ENCODE measurements at places on chromosomes 7 and 10. TPM values are rescaled to one million over a fixed set of nuclear protein-coding genes. Genes with fewer than 3 reads are reported as not detected.

GRCh38 chr7:23315366-23315765 is 16.2 kb downstream of the MALSU1 start:
- H3K36me3 ChIP-seq = no peaks in the 10 kb centered on the region
- H3K27me3 ChIP-seq = no peaks in the 10 kb centered on the region
- no peak for DNase-seq
- H3K27ac ChIP-seq = no peak overlapping the region
- H3K4me3 ChIP-seq = no peak overlapping the region

DNA sequence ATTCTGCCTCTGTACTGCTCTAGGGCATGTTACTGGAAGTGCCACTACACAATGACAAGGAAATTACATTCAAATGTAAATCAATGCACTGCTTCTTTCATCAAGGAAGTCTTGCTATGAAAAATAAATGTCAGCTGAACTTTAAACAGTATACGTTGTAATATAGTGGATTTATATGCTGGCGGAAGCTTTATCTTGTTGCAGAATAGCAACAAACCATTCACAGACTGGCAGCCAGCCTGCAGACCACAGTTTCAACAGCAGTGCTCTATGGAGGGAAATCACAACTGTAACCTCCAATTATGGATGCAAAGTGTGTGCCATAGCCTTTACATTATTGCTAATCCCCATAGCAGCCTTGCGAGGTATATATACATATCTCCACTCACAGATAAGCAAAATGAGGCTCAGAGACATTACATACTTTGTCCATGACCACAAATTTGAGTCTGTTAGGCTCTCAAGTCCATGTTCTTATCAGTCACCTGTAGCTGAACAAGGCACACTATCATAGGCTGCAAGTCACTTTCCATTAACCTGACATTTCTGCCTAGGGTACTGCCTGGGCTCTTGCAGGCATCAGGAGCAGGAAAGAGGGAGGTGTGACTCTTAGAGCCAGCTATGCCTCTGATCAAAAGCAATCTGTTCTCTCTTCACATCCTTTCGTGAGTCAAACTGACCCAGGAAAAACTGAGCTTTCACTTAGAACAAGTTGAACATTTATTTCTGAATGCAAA is 22.6 kb downstream of the COL28A1 start:
- DNase-seq = no peak
- peak overlapping the region; percentile 63 for H3K27ac ChIP-seq
- H3K36me3 ChIP-seq = no peaks in the 10 kb centered on the region
- H3K4me1 ChIP-seq = peaks cover 39% of the 10 kb centered on the region
- H3K27me3 ChIP-seq = no peaks in the 10 kb centered on the region
- no peak overlapping the region for H3K4me3 ChIP-seq

GRCh38 chr7:80591654-80592053 is 46.8 kb upstream of the CD36 start:
- DNase-seq = no peak
- H3K27me3 ChIP-seq = no peaks in the 10 kb centered on the region
- no peak overlapping the region for H3K27ac ChIP-seq
- no peak overlapping the region for H3K4me3 ChIP-seq

DNA sequence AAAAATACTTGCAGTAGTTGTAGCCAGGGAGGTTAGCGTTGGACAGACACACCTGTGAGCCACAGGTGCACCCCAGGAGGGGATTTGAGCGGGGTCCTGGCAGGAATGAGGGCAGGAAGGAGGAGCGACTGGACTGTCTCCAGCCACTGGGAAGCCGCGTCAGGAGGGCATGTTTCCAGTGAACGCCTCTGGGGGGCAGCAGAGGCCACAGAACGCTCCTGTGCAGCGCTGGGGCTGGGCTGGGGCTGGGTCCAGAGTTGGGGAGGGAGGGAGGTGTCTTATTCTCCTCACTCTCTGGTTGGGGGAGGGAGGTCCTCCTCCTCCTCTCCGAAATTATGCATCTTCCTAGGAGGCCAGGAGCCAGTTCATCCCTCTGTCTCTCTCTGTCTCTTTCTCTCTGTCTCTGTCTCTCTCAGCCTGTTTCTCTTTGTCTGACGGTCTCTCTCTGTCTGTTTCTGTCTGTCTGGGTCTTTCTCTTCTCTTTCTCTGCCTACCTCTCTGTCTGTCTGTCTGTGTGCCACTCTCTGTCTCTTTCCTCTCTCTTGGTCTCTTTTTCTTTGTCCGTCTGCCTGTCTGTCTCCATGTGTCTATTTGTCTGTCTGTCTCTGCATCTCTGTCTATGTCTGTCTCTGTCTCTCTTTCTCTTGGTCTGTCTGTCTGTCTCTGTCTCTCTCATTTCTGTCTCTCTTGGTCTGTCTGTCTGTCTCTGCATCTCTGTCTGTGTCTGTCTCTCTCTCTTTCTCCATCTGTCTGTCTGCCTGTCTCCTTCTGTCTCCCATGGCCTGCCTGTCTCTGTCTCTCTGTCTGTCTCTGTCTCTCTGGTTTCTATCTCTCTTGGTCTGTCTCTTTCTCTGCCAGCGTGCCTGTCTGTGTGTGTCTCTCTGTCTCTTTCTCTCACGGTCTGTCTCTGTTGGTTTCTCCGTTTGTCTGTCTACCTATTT is 9.9 kb upstream of the PSMG3 start:
- no peak overlapping the region for H3K4me3 ChIP-seq
- no peaks in the 10 kb centered on the region for H3K36me3 ChIP-seq

DNA sequence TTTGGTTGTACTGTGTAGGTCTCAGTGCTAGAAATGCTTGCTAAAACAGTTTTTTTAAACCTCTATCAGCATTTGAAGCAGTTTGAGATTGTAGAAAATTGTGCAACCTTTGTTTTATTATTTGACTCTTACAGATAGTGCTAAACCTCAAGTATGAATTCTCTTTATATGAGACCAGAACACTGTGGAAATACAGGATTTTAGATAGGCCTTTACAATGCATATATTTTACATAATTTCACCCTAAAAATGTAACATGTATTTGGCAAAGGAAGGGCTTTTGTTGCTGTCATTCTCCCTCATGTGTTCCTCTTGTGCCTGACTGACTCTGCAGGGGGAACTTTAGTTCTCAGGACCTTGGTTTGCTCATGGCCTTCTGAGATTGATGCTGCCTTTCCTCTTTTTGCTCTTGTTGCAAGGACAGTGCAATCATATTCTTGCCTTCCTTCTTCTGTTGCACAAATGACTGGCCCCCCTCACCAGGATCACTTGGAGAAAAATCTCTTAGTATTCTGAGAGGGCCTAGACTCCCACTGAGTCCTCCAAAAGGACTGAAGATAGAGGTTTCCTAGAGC is 188.7 kb downstream of the PPP1R9A start:
- H3K27me3 ChIP-seq = no peaks in the 10 kb centered on the region
- no peaks in the 10 kb centered on the region for H3K36me3 ChIP-seq
- no peak overlapping the region for H3K27ac ChIP-seq
- peaks cover 35% of the 10 kb centered on the region for H3K4me1 ChIP-seq
- no peak overlapping the region for H3K4me3 ChIP-seq

DNA sequence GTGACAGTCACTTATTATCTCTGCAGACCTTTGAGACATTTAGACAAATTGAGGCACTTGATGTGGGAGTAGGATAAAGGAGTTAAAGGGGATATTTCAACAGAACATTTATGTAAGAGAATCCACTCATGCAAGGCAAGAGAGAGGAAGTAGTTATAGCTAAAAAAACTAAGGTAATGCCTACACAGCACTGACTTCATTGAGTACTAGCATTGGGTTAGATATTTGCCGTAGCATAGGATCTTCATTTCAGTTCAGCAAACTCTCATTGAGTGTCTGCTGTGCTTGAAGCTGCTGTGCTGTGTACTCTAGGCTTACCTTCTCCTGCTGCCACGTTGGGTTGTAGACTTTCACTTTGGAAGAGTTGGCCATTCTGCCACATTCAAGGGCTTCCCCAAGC is 10.5 kb upstream of the ENTPD1 start:
- H3K4me1 ChIP-seq = peaks cover 12% of the 10 kb centered on the region
- no peaks in the 10 kb centered on the region for H3K27me3 ChIP-seq
- H3K27ac ChIP-seq = no peak overlapping the region
- DNase-seq = no peak
- no peak overlapping the region for H3K4me3 ChIP-seq

DNA sequence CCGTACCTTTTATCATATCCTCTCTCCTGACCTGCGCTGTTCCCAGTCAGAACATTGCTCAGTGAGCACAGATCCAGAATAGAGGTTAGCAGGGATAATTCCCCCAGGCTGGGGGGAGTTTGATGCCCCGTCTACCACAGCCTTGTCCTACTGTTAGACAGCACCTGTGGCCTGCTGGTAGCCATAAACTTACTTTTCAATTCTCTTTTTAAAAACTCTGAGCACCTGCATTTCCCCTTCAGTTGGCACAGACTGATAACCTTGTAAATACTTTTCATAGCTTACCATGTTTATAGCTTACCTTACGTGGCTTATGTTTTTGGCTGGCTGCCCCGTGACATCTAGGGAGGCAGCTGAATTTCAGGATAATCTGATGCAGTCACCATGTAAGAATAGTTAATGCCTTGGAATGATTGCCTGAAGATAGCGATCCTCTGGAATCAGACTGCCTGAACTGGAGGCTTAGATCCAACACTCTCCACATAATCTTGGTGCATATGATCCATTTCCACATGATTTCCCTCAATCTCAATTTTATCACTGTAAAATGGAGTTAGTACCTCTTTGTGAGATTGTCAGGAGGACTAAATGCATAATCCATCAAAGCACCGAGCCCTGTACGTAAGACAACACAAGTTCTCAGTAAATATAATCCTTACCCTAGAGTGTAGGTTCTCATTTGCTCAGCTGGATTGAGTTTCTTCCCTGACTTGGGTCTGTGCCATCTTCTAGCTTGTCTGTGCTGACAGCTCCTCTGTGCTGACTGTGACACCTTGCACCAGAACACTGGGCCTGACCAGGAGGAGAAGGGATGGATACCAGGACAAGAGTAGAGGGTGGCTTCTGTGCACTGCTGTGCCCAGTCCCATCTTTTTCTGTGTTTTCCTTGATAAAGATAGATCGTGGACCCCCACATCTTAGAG is 111.7 kb upstream of the GJD4 start:
- H3K36me3 ChIP-seq = no peaks in the 10 kb centered on the region
- no peak for DNase-seq
- peaks cover 20% of the 10 kb centered on the region for H3K4me1 ChIP-seq
- H3K4me3 ChIP-seq = no peak overlapping the region
- H3K27ac ChIP-seq = no peak overlapping the region

GRCh38 chr10:79946271-79947082 is 2.4 kb downstream of the SFTPD start:
- H3K27me3 ChIP-seq = no peaks in the 10 kb centered on the region
- H3K4me1 ChIP-seq = no peaks in the 10 kb centered on the region
- H3K4me3 ChIP-seq = no peak overlapping the region
- no peaks in the 10 kb centered on the region for H3K36me3 ChIP-seq
- DNase-seq = no peak
- no peak overlapping the region for H3K27ac ChIP-seq

CTAGE4 gene
- total RNA-seq = 3.1 TPM

DNA sequence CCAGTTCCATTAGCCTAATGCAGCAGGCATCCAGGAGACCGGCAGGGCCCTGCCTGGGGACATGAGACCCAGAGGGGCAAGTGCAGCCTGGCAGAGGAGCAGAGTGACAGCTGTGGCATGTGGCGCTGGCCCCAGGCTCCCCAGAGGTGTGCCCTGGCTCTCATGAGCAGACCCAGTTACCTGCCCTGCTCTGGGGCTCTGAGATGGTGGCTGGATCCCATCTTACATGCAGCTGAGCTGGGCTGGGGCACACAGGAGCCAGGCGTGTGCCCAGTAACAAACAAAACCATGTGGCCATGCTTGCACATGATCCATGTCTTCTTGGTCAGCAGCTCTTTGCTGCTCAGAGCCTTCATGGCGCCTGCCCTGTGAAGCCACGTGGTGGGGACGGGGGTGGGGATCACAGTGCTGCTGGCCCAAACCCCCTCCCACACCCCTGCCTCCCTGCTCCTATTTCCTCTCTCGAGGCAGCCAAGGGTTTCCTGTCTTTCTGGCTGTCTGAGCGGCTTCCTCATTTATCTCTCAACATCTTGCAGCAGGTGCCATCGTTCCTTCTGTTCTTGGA is 40.3 kb upstream of the GTF2I start:
- no peak overlapping the region for H3K4me3 ChIP-seq
- peaks cover 14% of the 10 kb centered on the region for H3K4me1 ChIP-seq
- DNase-seq = no peak
- no peaks in the 10 kb centered on the region for H3K27me3 ChIP-seq
- no peak overlapping the region for H3K27ac ChIP-seq

FZD8 gene
- total RNA-seq = 9.2 TPM

DNA sequence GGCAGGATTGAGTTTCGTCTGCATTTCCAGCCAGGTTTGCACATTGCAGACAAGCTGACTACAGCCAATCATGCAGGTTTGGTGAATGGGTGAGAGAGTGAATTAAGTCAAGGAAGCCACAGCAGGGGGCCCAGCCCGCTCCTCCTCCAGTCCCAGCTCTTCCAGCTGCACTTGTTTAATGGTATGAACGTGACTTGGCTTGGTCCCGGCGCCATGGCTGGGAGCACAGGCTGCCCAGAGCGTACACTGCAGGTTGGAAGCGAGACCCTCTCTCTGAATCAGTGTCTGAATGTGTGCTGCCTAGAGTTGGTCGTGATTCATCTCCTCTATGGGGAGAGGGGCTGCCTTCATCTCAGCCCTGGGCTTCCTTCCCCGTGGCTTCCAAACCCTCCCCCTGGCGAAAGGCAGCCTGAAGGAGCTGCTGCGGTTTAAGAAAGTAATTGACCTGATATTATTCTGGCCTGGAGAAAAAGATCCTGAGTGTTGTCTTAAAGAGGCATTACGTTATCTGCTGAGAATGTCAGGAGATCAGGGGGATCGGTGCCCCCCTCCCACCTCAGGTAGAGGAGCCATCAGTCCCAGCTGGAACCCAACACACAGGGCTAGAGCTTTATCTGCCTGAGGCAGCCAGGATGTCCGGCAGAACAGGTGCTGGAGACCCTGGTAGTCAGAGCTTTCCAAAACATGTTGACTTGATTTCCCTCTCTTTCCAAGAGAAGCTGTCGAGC is 132.1 kb downstream of the COL26A1 start:
- DNase-seq = no peak
- H3K4me3 ChIP-seq = no peak overlapping the region
- no peak overlapping the region for H3K27ac ChIP-seq
- no peaks in the 10 kb centered on the region for H3K27me3 ChIP-seq
- H3K4me1 ChIP-seq = no peaks in the 10 kb centered on the region
- H3K36me3 ChIP-seq = no peaks in the 10 kb centered on the region

- no peak overlapping the region for H3K4me3 ChIP-seq
- no peak overlapping the region for H3K27ac ChIP-seq
- DNase-seq = no peak
- H3K27me3 ChIP-seq = no peaks in the 10 kb centered on the region
- H3K36me3 ChIP-seq = no peaks in the 10 kb centered on the region
Measured at GRCh38 chr7:17623546-17624185, 316.6 kb downstream of the SNX13 start.

DNA sequence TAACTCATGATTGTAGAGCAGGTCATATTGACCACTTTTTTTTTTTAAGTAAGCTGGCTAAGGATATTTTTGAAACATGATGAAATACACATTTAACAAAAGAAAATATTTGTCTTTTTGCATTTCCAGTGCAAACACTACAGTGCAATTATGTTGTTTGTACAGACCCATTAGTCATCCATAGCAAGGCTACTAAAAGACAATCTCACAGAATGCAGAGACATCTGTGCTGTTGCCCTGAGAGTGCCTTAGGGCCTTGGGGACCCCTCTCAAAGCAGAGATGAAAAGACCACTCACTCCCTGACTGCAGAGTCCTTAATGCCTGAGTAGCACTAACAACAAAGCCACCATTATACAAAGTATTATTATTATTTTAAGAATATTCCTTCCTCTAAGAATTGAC is 104.5 kb downstream of the NRCAM start:
- H3K27ac ChIP-seq = no peak overlapping the region
- no peak overlapping the region for H3K4me3 ChIP-seq
- H3K4me1 ChIP-seq = no peaks in the 10 kb centered on the region
- no peaks in the 10 kb centered on the region for H3K27me3 ChIP-seq
- no peak for DNase-seq

GRCh38 chr7:26140380-26140779 is 11.6 kb upstream of the NFE2L3 start:
- H3K36me3 ChIP-seq = no peaks in the 10 kb centered on the region
